Calu3 (cell line): ENCODE measurements at places on chromosomes 6 and 20. TPM values are rescaled to one million over a fixed set of nuclear protein-coding genes. Genes with fewer than 3 reads are reported as not detected.

AVP gene
- not detected in 2 replicates for total RNA-seq

HLA-DMB gene
- 32.4 and 35.9 TPM in 2 replicates for total RNA-seq

SCAF8 gene
- total RNA-seq, result 28.0 and 28.6 TPM in 2 replicates

LST1 gene
- total RNA-seq, result 0.94 TPM in 1 of 2 replicates, not detected in the other

GLP1R gene
- 4.8 and 10.2 TPM in 2 replicates for total RNA-seq

SPATA25 gene
- total RNA-seq, result 3.8 and 5.8 TPM in 2 replicates

TBXT gene
- total RNA-seq, result not detected in 2 replicates

- DNase-seq, result peak; percentile 72
Measured at GRCh38 chr6:133240511-133241085, 559 bp upstream of the EYA4 start.

GRCh38 chr20:3716195-3716834, 3.9 kb upstream of the SIGLEC1 start:
- DNase-seq, result peak; percentile 45

- DNase-seq, result no peak
Measured at GRCh38 chr6:110322874-110323242, 35.3 kb downstream of the METTL24 start.

DNA sequence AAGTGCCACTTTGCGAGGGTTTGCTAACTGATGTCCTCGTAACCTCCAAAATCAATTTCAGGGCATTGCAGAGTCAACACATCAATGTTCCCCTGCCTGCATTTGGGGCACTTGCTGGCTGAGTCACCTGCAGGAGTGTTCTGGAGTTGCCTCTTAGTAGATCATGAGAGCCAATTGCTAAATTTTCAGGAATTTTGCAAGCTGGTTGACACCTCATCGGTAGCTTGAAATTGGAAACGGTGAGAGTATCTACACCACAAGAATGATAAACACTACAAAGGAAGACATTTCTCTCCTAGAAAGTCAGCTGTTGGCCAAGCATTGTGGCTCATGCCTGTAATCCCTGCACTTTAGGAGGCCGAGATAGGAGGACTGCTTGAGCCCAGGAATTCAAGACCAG, 10.8 kb upstream of the BFSP1 start:
- DNase-seq, result no peak

DNA sequence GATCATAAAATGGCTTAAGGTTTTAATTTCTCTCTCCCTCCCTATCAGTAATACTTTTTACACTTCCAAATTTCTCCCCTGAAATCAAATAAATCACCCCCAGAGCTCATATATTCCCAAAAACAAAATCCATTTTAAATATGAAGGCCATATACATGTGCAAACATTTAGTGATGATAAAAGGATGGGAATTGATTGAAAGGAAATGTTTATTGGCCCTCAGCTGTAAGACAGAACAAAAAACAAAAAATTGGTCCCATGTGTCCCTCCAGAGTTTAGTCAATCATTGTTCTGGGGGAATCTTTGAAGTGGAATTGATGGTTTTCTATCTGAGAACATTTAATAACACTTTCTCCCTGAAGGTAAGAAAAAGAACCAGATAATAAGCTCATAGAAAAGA, 91.7 kb downstream of the COL12A1 start:
- DNase-seq, result no peak

- DNase-seq, result no peak
Measured at GRCh38 chr20:23200413-23200812, 114.3 kb upstream of the CD93 start.

DNA sequence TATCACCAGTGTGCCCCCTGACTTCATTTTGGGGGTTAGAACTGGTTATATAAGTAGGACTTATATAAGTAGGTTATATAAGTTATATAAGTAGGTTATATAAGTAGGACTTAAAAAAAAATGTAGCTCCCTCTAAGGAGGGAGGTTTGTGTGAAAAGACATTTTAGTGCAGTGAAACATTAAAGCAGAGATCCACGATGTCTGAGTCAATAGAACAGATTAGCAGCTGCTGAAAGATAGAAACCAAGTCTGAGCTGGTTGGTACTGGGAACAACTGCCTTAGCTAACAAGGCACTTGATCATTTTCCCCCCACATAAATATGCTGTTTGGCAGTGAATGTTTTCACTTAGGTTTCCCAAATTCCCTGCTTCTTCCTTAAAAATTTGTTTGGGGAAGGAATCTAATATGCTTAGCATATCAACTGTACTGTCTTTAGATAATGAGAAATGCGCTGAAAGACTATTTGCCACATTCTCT, 2.1 kb upstream of the RPS12 start:
- DNase-seq, result no peak

DNA sequence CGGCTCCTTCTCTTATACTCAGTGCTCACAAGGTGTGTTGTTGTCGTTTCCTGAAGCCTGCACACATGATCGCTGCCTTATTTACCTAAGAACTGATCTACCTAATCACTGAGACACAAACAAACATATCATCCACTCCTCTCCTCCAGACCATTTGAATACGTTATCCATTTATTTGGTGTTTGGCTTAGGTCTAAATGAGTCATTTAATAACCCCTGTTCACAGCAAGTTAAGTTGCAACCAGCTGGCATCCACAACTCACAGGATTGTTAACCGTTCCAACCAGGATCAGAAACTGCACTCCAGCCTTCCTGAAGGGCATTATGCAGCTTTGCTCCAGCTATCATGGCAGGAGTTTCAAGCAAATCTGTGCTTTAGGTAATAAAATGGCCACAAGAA, 511.1 kb upstream of the MAP3K7 start:
- no peak for DNase-seq

- no peak for DNase-seq
Measured at GRCh38 chr20:23094213-23094896, 8.2 kb upstream of the CD93 start.

DNA sequence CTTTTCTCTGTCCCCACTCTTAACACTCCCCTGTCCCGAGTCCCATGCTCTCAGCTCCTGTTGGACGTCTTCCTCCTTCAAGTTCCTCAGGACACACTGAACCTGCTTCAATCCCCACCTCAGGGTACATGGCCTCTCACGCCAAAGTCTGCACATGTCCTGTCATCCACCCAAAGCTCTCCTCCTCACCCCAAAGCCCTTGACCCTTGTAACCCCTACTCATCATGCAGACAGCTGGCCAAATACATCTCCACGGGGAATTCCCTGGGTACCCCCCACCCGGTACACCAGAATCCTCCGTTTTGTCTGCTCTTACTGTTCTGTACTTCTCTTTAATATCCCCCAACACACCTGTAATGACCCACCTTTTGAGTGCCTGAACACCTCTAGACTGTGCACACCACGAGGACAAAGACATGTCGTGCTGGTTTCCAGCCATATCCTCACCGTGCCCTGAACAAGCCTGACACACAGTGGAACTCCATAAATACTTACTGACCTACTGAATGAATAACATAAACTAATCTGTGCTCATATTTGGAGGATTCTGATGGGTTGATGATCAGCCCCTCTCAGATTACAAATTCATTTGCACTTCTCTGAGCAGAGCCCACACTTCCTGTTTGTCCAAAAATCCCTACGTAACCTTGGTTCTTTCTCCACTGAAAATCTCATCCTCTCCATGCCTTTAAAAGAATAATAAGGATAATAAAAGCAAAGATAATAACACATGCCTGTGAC, 66.8 kb upstream of the EYA2 start:
- DNase-seq, result no peak

DNA sequence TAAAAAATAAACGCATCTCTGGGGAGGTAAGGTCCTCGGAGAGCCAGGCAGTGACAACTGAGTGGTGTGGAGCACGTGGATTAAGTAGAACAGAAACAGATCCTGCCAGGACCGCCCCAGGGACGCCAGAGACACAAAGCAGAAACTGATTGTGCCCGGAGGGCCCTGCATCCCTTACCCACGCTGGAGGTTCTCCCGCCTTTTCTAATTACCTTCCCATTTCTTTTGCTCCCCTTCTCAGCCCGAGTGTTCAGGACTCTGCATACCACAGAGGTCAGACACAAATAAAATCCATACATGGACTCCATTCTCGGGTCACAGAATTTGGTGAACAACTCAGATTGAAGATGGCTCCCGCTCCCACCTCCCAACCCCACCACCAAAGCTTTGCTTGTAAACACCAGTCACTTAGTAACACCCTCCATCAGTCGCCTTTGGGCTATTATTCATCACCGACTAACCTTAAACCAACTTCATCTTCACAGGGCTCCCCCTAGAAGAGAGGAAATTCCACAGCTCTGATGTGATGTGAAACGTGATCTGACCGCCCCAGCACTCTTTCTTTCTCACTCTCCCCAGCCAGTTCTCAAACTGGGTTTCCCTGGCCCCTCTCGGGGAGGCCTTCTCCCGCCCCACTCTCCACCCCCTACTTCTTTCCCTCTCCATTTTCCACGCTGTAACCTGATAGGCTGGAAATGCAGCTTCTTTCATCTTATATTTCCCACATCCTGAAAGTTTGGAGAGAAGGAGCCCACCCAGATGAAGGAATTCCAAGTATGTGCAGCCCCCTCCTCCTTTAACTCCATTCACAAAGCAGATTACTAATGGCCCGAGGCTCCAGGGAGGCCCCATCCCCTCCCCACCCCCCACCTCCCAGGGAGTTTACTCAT, 32.5 kb upstream of the PIM1 start:
- DNase-seq, result peak; percentile 80

- no peak for DNase-seq
Measured at GRCh38 chr20:50743087-50743486, 11.7 kb downstream of the PARD6B start.
